OCI-M1 (cell line): ENCODE measurements at places on chromosomes 4 and X.
A peak's percentile ranks its signal among the peaks of the same experiment; 100 is the strongest.

GRCh38 chr4:161249779-161250440 lies 913.9 kb downstream of the FSTL5 start:
- no peak for DNase-seq

GRCh38 chr4:58553031-58553430 lies 1442.8 kb upstream of the IGFBP7 start:
- no peak for DNase-seq

- no peak for DNase-seq
Observed at GRCh38 chrX:130179170-130179569, 7.4 kb downstream of the RAB33A start.

GRCh38 chr4:124111922-124112321 lies 600.6 kb downstream of the ANKRD50 start:
- peak; percentile 82 for DNase-seq

DNA sequence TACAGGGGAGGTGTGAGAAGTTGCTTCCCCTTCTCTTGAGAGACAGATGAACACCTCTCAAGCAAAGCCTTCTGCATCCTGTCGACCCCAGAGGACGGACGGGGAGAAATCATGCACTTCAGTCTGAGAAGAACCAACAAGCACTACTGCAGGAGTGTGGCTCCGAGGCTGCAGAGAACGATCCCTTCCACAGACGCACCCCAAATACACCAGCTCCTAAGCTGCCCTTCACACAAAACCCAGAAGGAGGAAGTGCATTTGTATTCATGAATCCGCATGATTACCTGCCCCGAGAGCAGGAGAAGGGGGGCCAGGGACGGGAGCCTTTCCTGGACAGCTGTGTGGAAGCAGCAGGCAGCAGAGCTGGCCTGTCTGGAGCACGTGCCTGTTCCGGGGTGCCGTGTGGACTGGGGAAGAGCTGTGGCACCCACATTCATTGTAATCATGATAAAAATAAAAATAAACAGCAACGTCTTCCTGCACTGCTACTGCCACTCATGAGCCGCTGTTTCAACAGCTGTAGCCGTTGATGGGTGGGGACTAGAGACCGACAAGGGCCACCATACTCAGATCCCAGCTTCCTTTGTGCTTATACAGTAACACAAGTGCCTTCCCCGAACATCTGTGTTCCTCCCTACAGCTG lies 42.9 kb downstream of the ACSL1 start:
- DNase-seq, result no peak

- no peak for DNase-seq
Observed at GRCh38 chr4:170675568-170676262, 586.0 kb upstream of the AADAT start.

GRCh38 chrX:135697601-135698000 lies 15.8 kb upstream of the CT45A1 start:
- DNase-seq, result peak; percentile 4

DNA sequence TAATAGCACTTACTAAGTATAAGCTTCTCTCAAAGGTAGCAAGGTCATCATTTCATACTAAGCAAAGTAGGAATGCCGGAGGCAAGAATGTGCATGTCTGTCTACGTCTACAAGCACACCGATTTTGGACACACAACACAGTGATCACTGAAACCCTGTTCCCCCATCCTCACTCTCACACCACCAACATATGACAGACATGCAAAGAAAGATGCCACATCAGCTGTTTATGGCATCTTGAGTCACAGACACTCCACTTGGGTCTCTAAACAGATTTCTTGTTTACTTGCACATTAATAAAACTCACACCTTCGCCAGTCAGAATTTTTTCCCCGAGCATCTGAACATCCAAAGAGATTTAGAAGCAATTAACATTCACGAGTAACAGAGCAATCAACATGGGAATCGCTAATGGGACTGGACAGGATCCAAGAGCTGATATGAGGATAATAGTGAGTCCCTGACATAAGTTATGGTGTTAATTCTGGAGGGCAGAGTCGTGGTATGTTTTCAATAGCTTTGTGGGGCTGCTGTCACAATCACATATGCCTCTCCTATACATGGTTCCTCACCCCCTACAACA lies 324.1 kb downstream of the DHX15 start:
- no peak for DNase-seq

GRCh38 chr4:41678951-41679350 lies 69.6 kb downstream of the PHOX2B start:
- no peak for DNase-seq

DNA sequence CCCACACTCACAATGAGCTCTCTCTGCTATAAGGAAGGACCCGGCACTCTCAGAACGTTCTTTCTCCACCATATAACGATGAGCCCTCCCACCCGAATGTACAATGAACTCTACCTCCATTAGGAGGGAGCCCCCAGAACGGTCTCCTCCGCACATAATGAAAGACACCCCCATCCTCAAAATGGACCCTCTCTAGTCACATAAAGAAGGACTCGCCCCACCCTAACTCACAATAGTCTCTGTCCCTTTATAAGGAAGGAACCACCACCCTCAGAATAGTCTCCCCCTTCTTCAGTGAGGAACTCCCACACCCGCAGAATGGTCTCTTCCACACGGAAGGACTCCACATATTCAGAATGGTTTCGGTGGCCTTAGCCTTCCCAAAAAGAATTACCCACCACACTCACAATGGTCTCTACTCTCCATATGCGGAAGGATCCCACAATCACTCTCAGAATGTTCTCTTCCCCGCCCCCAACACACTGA lies 477 bp downstream of the SLC35A2 start:
- peak; percentile 81 for DNase-seq

DNA sequence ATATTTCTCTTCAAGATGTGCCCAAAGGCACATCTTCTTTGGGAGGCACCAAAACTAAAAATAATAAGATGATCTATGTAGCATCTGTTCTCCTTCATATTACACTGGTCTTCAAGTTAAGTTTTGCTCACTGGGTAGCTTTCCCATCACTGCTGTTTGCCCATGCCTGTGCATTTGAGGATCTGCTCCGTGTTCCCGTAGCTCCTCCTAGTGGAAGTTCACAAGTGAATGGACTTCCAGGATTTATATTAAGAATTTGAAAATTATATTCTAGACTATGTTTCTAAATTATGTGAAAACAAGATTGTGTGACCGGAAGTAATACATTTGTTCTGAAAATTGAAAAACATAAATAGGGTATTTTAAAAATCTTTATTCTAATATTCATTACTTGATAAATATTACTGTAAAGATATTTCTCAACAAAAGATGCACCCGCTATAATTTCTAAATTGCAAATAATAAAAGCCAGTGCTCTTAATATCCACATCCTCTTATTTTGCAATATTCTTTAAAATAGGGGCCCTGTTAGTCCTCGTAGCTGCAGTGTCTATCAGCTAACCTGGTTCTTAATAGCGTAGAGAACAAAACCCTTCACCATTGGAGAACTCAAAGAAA lies 147.7 kb downstream of the RBM46 start:
- peak; percentile 65 for DNase-seq

DNA sequence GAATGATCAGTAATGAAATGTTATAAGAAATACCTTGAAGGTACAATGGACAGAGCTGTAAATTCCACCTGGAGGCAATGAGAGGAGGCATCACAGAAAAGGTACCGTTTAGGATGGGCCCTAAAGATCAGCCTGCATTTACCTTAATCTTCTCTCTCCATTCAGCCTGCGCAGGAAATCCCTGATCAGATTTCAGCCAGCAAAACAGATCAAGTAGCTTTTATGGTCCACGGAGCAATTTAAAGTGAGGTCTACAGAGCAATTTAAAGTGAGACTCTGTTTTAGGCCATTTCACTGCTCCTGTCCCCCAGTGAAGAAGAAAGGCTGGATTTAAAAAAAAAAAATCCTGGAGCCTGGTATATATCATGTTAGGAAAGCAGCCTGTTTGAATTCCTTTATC lies 195.1 kb upstream of the VCX start:
- no peak for DNase-seq

DNA sequence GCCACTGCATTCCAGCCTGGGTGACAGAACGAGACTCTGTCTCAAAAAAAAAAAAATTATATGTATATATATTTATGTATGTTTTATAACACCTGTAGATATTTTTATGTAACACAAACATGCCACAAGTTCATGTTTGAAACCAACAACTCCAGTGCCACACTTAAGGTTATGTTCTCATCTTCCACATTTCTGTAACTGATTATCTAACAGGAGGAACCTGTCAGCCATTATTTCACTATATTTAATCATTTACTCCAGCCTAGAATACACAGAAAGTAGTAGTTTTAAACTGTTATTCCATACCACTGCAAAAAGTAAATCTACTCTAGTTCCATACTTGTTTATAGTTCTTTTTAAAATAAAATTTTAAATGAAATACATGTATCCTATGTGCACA lies 32.3 kb downstream of the MCUB start:
- DNase-seq, result no peak

GRCh38 chr4:25949173-25949748 lies 35.2 kb downstream of the SMIM20 start:
- DNase-seq, result no peak

DNA sequence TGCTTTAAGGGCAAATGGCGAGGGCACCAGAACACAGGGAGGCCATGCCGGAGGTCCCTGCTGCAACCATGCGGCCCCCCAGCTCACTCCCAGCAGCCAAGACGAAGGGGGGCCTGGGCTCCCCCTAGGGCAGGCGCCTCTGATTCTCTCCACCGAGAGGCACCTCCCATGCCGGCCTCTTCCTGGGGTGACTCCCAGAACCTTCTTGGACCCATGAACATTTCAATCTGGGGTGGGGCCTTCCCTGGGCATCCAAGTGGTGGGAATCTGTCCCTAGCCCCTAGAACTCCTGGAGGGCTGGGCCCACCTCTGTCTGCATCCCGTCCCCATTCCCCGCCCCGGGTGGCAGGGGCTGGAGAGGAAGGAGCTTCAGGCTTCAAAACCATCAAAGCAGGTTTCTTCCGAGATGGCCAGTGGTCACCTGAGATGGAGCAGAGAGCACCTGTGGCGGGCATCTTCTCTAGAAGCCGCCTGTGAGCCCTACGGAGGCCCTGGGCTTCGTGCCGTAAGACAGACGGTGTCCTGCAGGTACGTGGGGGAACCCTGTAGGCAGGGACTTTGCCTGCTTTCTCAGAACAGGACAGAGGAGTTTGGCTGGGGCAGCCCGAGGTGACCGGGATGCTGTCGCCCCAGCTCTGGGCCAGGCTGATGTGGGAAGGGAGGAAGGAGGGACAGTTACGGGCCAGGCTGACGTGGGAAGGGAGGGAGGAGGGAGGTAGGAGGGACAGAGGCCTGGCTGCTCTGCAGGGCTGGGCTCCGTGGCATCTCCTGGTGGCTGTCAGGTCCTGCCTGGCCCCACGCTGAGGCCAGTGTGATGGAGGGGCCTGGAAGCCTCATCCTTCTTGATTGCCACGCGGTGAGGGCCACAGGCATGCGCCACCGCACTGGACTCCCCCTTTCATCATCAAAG lies 6.8 kb upstream of the SLC25A6 start:
- DNase-seq, result no peak
